ENCODE measurements at places on chromosomes 1 and 21.
A peak's percentile ranks its signal among the peaks of the same experiment; 100 is the strongest.

DNA sequence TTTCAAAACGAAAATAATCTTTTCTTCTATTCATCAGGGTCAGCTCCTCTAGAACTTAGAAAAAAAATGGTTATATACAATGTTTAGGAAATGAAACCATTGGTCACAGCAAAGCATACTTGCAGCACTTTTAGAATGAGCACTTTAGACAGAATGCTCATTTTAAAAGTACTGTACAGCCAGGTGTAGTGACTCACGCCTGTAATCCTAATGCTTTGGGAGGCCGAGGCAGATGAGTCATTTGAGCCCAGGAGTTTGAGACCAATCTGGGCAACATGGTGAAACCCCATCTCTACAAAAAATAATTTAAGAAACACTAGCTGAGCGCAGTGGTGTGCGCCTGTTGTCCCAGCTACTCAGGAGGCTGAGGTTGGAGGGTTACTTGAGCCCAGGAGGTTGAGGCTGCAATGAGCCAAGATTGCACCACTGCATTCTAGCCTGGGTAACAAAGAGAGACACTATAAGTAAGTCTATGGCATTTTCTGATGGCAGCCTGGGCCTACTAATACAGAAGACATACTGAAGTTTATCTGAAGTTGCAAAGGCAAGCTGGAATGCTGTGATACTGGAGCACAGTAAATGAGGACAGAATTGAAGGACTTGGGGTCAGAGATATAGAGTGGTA is 48.9 kb upstream of the ZNF326 start:
- DNase-seq: no peak

DNA sequence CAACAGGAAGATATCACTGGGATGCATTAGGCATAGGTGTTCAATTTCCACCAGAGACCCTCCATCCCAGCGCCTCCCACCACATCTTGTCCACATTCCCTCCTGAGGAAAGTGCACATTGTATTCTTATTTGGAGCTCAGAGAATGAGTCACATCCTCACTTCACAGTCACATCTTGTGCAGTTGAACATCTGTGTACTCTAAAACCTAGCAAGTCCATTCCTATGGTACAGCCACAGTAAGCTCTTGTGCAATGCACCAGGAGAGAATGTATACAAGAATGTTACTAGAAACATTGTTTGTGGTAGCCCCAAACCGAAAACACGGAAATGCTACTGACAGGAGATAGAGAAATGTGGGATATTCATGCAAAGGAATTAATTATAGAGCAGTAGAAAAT is 1.6 kb upstream of the KDF1 start:
- no peak for DNase-seq

DNA sequence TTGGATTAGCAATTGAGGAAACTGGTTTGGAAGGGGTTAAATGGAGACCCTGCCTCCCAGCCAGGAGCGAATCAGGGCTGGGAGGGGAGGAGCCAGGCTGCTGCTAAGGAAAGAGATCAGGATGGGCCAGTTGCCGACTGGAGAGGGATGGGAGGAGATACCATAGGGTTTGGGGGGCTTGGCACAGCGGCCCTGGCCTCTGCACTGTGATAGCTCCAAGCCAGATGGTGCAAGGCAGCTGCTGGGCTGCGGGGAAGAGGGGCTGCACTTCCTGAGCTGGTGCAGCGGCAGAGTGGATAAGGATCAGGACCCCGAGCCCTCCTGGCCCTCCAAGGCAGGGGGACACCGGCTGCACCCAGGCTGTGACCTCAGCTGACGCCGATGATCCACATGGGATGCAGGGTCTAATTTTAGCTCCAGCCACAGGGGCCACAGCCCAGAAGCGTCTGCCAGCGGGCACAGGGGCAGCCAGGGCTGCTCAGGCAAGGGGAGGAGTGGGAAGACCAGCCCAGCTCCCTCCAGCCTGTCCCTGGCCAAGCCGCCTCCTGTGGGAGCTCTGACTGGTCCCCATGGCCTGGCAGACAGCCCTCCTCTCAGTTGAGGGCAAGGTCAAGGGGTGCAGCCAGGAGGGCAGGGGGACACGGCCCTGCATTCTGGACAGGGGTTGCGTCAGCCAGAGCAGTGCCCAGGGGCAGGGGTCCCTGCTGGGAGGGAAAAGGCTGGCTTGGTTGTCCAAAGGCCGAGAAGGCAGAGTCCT is at the start of gene EXTL1:
EXTL1 (plus strand) TSS at position 129 of the 757 bp plus-strand sequence. CDS start 872 bp downstream, outside the sequence.
- no peak for DNase-seq

GRCh38 chr1:228841632-228842031 is 106.4 kb downstream of the RHOU start:
- DNase-seq: no peak

- DNase-seq: no peak
Measured at GRCh38 chr1:220321758-220322157, 49.5 kb upstream of the RAB3GAP2 start.

DNA sequence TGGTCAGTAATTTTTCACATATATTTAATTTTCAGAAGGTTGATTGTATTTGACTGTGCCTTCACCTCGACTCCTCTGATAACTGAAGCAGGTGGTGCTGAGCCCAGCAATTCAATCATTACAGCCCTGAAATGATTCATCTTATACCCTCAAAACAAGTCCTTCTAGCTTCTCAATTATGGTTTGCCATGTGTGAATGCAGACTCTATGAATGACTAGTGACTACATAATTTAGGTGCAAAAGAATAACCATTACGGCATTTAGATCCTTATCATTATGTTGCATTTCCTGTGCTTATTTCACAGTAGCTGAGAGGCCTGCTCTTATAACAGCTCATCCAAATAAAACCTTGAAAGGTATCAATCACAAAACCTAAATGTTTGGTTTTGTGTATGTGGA is 54.0 kb upstream of the COL11A1 start:
- no peak for DNase-seq

GRCh38 chr21:25872271-25872670 is 137.5 kb downstream of the GABPA start:
- no peak for DNase-seq

DNA sequence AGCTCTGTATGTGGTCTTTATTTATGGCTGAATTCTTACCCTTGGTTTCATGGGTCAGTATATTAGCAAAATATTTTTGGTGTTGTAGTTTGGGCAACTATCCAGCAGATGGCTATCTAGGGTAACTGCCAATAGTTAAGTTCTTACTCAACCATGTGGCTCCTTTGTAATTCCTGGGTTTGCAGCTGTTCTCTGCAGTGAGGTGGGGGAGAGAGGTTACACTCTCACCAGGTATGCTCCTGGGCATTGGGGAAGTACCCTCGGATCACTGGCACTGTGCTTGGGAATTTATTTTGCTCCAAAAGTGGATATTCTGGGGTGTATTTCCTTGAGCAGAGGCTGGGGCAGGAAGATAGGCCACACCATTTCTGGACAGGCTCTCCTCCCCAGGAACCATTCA is 436.7 kb upstream of the TMPRSS15 start:
- no peak for DNase-seq

DNA sequence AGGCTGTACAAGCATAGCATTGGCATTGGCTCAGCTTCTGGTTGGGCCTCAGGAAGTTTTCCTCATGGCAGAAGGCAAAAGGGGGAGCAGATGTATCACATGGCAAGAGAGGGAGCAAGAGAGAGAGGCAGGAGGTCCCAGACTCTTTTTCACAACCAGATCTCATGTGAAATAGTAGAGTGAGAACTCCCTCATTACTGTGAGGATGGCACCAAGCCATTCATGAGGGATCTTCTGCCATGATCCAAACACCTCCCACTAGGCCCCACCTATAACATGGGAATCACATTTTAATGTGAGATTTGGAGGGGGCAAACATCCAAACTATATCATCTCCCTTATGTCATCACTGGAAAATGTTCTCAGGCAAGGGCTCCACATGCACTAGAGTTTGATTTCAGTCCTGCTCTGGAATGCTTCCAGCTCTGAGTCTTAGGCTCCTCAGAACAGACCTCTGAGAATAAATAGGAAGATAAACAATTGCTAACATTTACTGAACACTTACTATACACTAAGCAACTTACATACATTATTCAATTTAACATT is 39.4 kb upstream of the VTCN1 start:
- no peak for DNase-seq

DNA sequence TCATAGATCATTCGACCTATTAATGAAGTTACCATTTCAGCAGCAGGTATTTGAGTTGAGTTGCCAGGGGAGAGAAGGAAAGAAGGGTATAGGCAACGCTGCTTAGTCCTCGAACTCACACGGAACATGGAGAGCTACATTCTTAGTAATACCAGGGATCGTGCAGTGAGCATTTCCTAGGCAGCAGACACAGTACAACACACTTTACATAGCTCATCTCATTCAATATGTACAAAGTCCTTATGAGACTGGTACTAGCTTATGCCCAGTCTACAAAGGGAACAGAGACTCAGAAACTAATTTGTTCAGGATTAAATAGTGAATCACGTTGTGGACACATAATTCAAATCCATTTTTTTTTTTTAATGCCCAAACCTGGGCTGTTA is 25.6 kb downstream of the IRF2BP2 start:
- no peak for DNase-seq

DNA sequence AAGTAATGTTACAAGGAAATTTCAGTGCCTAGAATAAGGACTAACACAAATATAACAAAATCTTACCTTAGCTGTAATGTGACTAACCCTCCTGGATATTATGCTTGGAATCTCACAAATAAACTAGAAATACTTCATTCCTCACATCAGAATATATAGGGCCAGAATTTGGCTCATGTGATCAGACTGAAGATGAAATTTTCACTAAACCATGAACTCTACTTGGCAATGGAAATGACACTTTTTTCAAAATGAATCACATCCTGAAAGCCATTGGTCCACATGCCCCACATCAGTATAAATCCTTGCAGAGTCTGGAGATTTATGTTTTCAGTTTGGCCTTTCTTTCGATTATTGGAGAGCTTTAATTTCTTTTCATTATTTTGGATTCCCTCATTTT is 227.8 kb downstream of the NRIP1 start:
- DNase-seq: no peak

DNA sequence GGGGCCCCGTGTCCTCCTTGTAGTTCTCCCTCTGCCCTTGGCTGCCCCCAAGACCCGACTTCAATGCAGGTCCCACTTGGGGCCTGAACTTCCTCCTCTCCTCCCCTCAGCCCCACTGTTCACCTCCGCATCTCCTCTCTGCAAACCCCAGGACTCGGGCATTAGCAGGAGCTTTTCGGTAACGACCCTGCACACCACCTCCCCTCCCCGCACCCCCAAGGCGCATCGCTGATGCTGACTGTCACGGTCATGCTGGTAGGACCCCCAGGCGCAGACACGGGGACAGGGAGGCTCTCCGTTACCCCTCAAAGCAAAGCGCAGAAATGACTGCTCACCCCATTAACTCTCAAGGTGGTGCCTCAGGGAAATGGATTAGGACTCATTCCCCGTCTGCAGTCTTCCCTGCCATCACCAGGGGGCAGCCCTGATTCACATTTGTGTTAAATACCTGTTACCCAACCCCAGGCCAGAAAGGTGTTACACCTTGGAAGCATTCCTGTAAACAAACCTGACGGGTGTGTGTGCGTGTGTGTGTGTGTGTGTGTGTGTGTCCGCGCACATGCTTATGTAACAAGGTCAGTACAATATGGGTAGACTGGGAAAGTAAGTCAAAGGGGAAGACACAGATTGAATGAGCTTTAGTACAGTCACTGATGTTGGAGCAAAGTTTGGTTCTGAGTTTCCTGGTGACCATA is 6.4 kb upstream of the GUCA2B start:
- DNase-seq: peak; percentile 76

DNA sequence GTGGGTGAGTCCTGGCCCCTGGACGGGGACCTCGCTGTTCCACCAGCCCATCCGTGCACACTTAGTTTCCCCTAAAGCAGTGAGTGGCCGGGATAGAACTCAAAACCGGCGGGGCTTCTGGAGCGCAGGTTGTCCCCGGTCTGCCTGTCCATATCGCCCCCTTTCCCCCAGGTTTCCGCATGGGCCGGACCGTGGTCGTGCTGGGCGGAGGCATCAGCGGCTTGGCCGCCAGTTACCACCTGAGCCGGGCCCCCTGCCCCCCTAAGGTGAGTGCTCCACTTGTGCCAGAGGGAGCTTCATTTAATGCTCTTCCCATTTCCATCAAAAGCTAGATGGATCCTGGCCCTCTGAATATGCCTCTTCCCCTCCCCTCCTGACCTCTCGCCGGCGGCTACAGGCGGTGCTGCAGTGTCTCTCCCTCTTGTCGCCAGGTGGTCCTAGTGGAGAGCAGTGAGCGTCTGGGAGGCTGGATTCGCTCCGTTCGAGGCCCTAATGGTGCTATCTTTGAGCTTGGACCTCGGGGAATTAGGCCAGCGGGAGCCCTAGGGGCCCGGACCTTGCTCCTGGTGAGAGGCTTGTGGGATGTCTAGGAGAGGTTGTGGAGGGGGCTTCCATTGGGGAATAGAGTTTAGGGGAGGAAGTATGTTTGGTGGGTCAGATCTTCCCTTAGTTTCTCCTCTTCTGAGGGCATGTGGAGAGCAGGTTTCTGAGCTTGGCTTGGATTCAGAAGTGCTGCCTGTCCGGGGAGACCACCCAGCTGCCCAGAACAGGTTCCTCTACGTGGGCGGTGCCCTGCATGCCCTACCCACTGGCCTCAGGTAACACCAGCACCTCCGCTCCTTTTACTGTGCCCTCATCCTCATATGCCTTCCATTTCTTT is 683 bp downstream of the PPOX start:
- no peak for DNase-seq

DNA sequence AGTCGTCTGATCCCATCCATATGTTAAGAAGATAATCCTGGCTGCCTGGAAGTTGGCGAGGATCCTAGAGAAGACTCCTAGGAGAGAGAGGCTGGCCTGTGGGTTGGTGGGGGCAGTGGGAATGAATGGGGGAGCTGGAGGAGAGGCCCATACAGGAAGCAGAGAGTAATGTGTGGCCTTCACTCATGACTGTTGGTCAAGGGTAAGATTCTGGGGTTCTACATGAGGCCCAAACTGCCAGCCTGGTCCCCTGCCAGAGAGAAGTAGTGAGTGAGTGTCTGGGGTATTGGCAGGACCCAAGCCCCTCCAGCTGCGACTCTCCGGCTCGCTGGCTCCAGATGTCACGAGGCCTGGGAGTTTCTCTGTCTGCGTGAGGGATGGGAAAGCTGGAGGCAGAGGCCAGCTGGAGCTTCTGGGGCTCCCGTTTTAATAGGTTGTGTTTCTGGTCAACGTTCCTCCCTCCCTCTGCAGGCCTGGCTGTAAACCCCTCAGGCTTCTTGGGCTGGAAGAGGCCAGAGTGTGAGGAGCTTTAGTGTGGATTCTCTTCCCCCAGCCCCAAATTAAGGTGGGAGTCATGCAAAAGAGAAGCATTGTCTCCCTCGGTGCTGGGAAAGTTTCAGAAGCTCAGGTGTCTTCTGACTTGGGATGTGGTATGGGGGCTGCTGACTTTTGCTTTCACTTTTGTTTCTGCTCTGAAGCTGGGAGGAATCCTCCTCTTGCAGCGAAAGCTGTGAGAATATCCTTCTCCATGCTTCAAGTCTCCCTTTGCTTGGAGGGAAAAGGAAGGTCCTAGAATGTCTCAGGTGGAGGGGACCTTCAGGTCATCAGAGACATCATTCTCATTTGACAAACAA is 2.6 kb downstream of the TMEM51 start:
- DNase-seq: no peak

DNA sequence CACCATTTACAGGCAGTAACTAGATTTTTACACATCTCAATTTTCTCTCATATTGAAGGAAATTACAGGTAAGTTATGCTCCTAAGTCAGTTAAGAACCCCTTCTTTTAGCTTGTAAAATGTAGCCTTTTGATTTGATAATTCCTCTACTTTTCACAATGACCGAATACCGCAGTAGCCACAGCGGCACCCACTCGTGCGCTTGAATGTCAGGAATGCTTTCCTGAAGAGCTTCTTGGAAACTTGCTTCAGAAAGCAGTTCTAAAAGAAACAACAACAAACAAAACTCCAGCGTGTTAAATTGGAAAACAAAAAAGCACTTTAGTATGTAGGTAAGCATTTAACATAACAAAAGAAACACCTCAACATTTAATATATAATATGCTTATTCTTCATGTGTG is 9.9 kb upstream of the DNTTIP2 start:
- no peak for DNase-seq
